ENCODE measurements at places on chromosomes 11 and 22.

DNA sequence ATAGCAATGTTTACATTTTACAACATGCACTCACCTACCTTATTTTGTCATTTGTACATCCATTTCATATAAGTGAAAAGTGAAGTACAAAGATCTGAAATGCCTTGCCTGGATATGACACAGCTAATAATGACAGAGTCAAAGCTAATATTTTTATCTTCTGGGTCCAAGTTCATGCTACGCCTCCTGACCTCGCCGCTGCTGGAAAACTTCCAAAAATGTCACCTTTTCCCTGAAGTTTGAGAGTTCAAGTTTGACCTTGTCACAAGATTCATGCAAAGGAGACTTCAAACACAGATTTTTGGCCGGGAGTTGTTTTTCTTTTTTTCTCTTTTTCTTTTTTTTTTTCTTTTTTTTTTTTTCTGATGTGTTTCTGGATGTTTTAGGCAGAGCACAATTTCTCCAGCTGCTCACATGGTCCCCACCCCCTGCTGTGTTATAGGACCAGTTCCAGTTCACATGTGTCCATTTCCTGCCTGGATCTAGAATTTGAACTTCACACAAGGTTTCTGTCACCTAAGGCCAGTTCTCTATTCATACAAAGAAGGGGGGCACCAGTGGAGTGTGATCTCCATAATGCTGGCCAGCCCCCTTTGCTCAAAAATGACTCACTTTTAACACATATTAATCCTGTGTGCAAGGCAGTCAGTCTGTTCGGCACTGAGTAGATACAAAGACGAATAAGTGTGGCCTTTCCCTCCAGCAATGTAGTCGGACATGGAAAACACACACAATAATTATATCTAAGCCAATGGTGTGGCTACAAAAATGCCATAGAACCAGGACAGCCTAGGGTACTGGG is 546.8 kb downstream of the BUD13 start:
- DNase-seq: no peak

GRCh38 chr22:23234409-23235161 is 54.3 kb downstream of the BCR start:
- no peak for DNase-seq

DNA sequence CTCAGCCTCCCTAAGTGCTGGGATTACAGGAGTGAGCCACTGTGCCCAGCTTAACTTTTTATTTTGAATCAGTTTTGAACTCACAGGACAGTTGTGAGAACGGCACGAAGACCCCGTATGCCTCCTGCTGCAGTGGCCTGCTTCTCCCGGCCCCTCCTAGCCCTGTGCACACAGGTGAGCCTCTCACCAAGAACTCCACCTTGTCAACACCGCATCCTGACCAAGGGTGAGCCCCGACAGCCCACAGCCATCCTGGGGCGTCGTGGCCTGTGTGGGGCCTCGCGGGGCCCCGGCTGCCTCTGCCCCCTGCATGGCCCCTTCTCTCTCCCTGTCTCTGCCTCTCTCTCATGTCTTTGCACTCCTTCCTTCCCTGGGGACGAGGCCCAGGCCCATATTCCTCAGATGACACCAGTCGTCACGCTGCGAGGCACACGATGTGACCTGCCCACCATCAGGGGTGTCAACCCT is 38.8 kb downstream of the GNB1L start:
- no peak for DNase-seq

DNA sequence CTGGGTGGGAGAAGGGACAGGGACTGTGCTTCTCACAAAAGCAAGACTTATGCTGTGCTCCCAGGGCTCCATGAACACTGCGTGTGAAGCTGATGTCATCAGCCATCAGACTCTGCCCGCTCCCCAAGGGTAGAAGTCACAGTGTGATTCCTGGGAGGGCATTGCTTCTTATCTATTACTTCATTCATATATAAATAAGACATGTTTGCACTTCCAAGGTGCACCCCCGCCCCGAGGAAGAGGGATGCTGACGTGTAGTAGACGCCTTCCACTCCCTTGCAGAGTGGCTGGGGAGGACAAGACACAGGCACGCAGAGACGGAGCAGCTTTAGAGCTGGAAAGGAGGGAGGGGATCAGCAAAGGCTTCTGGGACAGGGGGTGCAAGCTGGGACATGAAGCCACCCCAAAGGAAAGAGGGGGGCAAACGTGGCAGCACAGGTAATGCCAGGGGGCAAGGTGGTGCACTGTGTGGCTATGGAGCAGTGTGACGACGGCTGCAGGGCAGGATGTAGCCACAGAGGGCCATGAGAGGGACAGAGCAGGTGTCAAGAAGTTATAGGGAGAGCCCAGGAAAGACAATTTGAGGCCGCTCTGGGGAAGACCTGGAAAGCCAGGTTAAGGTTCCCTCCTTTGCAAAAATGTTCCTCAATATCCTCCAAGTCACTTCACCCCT is 558.5 kb downstream of the MN1 start:
- no peak for DNase-seq

- no peak for DNase-seq
Observed at GRCh38 chr11:33867996-33868646, 23.8 kb downstream of the LMO2 start.

DNA sequence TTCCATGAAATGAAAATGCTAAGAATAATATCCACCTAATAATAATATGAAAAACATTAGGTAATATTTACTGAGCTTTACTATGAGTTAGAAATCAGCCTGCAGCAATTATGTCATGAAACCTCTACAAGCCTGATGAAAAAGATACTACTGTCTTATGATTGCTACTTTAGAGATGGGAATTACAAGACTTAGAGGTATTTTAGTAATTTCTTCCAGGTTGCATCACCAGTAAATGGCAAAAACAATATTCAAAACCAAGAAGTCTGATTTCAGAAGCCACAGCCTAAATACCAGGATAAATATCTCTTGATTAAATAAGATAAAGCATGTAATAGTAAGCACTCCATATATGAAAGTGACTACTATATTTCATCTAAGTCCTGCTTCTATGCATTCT is 13.8 kb downstream of the OR5B21 start:
- no peak for DNase-seq
